H7 (cell line): ENCODE measurements at places on chromosomes 1 and 21.

DNA sequence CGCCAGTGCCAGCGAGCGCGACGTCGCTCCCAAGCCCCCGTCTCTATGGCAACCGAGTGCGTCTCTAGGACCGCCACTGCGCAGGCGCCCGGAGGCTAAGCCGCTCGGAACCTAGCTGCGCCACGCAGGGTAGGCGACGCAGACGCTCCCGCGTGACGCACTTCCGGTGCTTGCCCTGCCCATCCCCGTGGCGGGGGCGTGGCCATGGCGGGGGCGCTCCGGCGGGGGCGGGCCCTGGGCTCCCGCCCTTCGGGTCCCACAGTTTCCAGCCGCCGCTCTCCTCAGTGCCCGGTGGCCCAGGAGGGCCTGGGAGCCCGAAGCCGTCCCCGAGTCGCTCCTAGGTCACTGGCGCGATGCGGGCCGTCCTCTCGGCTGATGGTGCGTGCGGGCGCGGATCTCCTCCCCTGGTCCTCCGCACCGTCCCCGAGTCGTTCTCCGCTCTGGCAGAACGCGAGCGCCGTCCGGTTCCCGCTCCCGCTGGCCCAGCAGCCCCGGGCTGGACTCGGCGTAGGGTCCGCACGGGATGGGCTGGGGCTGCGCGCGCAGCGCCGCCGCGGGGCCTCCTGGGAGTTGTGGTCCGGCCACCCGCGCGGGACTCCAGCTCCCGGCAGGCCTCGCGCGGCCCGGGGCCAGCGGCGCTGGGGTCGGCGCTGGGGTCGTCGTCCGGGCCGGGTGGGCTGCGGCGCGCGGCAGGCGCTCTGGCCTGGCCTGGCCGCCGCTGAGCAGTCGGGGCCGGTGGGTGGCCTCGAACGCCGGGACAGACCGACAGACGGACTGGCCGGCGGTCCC lies at the start of gene MIB2:
MIB2 (plus strand) TSS at position 245 of the 789 bp plus-strand sequence. CDS start 7,953 bp downstream, outside the sequence.
- DNase-seq: peak; percentile 100

GRCh38 chr1:222781251-222781650 lies 33.6 kb upstream of the DISP1 start:
- no peak for DNase-seq

DNA sequence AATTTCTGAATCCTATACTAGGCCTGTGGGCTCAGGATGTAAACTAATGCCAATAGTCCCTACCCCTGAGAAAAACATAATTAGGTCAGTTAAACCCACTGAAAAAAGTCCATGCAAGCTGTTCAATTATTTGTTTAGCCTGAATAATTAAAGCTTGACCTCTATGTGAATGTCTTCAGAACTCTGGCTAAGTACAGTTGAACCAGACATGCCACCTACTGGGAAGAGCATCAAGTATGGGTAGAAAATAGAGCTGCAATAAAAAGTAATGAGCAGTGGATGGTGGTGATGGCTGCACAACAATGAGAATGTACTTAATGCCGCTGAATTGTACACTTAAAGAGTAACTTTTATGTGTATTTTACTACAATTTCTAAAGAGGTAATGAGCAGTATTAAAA lies 23.6 kb upstream of the SLC19A2 start:
- no peak for DNase-seq

DNA sequence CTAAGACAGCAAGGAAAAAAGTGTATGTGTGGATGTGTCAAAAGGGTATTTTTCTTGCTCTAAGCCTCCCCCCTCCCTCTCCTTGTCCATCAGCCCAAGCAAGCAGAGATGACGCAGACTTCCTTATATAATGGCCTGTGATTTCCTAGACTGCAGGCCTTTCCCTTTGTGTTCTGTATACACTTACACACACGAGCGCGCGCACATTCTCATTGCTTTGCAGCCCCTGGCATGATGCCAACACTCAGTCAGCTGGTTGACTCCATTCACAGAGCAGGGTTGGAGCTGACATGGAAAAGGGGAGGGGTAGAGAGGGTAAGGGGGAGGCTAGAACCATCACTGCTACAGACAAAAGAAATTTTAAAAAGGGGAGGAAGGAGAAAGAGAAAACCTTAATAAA lies 41.8 kb downstream of the GATAD2B start:
- DNase-seq: no peak

- DNase-seq: peak; percentile 18
These were observed 2.7 kb downstream of the CDC14A start for GRCh38 chr1:100354971-100355394.

- DNase-seq: peak; percentile 15
These were observed 272.6 kb downstream of the MATN1 start for GRCh38 chr1:30450818-30451233.

DNA sequence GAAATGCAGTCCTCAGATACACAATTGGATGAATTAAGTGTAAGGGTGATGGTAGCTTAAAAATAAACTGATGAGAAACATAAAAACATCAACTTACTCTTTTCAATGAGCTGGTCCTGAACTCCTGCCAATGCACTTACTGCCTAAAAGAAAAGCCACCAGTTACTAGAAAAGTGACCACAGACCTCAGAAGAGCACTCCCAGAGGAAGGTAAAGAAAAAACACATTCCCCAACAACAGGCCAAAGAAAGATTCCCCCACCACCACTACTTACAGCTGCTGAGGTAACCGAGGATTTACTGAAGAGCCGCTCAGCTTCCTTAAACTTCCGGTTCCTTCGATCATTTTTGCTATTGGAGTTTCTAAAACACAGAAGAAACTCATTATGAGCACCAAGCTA lies 5.4 kb downstream of the MEAF6 start:
- peak; percentile 41 for DNase-seq

DNA sequence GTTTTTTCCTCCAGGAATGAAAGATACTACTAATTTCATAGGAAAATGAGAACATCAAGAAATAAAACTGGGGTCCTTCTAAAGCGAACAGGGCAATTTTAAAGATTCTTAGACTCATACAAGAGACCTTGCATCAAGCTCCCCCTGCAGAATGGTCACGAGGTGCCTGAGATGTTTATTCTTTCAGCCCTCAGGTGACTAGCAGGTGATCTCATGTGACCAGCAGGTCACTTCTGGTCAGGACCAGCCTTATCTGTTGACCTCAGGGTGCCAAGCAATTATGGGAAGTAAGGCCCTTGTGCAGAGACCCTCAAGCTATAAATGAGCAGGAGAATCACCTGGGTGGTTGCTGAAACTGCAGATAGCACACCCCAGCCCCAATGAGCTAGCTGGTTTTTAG lies 20.6 kb upstream of the TMEM51 start:
- DNase-seq: peak; percentile 12

DNA sequence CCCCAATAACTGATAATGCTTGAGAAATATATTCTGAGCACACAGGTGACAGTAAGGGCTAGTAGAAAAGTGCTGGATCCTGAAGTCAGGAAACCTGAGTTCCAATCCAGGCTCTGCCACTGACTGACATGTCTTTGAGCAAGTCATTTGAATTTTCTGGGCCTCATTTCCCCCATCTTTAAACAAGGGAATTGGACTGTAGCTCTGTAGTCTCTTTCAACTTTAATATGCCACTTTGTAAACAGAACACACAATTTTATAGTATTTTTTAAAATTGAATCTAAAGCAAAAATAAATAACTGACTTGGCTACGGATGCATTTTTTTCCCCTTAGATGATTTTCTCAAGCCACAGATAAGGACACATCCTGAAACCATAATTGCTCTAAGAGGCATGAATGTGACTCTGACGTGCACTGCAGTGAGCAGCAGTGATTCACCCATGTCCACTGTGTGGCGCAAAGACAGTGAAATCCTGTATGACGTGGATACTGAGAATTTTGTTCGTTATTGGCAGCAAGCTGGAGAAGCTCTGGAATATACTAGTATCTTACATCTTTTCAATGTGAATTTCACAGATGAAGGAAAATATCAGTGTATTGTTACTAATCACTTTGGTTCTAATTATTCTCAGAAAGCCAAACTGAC lies 37.0 kb downstream of the LRIG2 start:
- DNase-seq: no peak

DNA sequence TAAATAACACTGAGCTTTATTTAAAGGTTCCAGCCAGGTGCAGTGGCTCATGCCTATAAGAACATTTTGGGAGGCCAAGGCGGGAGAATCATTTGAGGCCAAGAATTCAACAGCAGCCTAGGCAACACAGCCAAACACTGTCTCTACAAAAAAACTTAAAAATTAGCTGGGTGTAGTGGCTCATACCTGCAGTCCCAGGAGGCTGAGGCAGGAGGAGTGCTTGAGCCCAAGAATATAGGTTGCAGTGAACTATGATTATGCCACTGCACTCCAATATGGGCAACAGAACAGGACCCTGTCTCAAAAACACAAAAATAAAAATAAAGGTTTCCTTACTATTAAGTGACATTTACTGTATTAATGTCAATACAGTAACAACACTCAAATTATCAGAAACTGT lies 2.1 kb downstream of the TAF12 start:
- no peak for DNase-seq

- no peak for DNase-seq
These were observed 64.8 kb upstream of the GALNT2 start for GRCh38 chr1:230002164-230002803.

DNA sequence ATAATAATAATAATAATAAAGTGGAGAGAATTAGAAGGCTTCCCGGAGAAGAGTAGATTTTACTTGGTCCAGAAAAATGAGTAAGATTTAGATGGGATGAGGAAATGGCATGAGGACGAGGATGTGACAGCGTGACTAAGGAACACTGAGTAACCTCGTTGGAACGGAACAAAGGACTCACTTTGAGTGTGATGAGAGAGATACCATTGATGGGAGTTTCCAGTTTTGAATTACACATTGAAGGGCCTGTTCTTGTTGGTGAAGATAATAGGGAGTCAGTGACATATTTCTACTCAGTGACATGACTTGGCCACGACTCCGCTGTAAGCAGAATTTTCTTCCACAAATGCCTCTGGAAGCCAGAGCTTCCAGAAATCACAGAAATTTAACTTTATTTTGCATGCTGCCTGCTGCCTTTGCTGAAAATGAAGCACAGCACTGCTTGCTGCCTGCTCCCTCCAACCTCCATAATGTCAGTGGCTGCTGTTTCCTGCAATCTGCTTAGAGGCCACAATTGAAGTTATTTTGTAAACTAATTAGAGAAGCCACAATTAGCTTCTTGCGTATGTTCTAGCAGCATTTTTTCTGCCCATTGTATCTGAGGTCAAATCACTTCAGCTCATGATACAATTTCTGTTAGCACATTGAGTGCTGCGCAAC lies 33.7 kb upstream of the FBXO28 start:
- DNase-seq: no peak

DNA sequence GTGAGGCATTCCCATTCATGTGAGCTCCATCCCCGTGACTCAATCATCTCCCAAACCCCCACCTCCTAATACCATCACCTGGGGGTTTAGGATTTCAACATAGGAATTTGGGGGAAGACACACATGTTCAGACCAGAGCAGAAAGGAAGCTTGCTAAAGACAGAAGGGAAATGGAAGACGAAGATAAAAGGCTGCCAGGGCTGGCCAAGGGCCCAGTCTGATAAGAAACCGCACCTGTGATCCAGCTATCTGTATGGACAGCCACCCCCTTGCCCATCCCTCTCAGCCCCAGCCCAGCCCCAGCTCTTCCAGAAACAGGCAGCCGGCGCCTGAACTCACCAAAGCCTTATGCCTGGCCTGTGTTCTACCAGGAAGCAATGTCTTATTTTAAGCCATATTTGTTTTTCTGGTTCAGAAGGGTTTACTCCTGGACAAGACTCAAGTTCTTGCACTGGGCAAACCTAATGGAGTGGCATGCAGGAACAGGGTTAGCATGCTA lies 198.4 kb upstream of the VAMP3 start:
- DNase-seq: no peak

GRCh38 chr1:7171574-7171973 lies 386.3 kb downstream of the CAMTA1 start:
- DNase-seq: no peak

- no peak for DNase-seq
These were observed 14.0 kb upstream of the DISC1 start for GRCh38 chr1:231612393-231613089.

- DNase-seq: peak; percentile 1
These were observed 1.2 kb downstream of the OR2T1 start for GRCh38 chr1:248404024-248404423.

DNA sequence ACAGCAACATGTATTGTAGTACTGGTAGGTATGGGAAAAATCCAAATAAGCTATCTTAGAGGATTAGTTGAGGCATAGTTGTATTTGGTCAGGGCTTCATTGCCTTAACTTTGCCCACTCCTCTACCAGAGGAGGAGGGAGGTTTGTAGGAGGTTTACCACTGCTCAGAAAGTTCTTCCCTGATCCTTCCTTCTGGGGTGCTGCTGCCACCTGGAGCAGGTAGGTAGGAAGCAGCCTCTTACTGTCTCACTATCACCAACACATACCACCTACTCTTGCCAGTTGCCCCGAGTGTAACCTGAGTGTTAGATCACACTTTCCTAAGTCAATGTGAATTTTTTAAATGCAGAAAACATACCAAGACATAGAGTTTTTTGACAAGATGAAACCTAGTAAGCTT lies 24.1 kb upstream of the ZSWIM5 start:
- peak; percentile 51 for DNase-seq

- DNase-seq: no peak
These were observed 206.3 kb downstream of the NCAM2 start for GRCh38 chr21:21204366-21204996.

- DNase-seq: no peak
These were observed 32.0 kb upstream of the MYOCOS start for GRCh38 chr1:171590022-171590421.

- DNase-seq: no peak
These were observed 1.3 kb downstream of the WDR47 start for GRCh38 chr1:109040627-109040988.

GRCh38 chr1:56797065-56797685 lies 22.0 kb downstream of the FYB2 start:
- no peak for DNase-seq

DNA sequence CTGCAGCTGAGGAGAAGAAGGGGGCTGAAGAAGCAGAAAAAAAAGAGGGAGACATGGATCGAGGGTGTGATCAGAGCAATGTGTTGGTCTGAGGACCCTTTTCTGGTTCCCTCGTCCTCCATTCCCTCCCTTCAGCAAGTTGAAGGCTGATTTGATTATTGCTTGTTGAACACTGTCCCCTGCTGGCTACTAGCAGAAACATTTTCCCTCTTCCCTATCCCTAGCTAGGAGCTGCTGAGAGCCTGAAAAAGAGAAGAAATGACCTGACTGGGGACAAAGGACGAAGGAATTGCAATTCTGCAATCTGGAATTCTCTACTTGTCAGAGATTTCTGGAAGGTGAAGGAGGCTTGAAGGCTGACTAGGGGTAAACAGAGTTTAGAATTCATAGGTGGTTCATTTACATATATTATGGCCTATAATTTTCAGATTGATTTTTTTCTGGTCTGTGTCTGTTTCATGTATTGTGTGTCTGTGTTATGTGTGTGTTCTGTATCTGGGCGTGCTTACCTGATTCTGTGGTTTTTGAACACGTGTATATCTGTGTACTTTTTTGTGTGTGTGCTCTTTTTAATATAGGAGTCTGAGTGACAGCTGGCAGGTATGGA lies 9.8 kb downstream of the NHLH1 start:
- DNase-seq: peak; percentile 79
